Erythroblast (primary cell): ENCODE measurements at places on chromosomes 2 and 18.

GRCh38 chr2:179268277-179268925 lies 3.8 kb upstream of the SESTD1 start:
- no peak for DNase-seq

GRCh38 chr2:198127627-198128026 lies 323.2 kb downstream of the PLCL1 start:
- DNase-seq: peak; percentile 73

- no peak for DNase-seq
Measured at GRCh38 chr2:173669888-173670287, 295.3 kb downstream of the SP3 start.

- DNase-seq: peak; percentile 55
Measured at GRCh38 chr2:101704046-101704466, 6.5 kb downstream of the MAP4K4 start.

DNA sequence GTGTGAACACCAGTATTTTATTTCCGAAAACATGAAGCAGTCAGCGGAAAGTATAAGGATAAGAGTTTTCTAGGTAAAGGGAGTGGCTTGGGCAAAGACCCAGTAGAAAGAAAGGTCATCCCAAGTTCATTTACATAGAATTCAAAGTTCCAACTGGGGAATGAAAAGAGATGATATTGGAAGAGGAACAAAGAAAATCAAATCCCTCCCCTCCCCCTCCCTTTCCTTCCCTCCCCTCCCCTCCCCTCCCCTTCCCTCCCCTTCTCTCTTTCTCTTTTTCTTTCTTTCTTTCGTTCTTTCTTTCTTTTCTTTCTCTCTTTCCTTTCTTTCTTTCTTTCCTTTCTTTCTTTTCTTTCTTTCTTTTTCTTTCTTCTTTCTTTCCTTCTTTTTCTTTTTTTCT lies 675.7 kb upstream of the NRXN1 start:
- DNase-seq: no peak
